ENCODE measurements at places on chromosomes 1 and 21.

GRCh38 chr21:41929248-41929647 is 24.6 kb downstream of the C2CD2 start:
- peak; percentile 13 for DNase-seq

DNA sequence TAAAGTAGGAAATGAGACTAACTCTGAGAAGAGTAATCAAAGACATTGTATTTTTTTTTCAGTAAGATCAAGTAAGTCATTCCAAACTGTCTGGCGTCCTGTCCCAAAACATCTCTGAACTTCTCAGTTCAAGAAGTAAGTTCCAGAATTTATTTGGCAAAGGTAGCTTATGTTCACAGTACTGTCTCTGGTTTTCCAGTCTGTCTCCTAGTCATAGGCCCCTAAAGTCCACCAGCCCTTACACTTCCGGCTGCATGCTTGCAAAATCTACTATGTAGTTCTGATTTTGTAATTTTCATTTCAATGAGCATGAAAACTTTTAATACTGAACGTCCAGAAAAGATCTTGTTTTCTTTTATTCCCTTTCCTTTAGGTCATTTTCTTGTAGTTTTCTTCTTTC is 61.4 kb upstream of the S1PR1 start:
- no peak for DNase-seq

DNA sequence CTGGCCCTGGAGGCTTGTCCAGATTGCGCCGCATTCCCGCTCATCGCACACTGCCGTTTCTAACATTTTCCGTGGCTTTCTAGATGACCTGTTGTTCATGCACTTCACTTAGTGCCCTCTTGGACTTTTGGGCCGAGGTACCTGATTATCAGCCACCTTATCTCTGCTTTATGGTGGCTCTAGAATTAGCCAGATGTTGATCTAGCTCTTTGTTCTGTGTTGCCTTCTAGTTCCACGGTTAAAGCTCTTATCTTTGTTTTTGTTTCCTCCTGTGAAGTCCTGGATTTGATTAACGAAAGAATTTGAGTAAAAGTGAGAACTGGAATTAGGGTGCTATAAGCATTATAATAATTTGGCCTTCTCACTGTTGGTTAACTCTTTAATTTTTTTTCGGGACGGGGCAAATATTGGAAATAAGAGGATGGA is 945 bp downstream of the RNPEP start:
- DNase-seq = no peak

DNA sequence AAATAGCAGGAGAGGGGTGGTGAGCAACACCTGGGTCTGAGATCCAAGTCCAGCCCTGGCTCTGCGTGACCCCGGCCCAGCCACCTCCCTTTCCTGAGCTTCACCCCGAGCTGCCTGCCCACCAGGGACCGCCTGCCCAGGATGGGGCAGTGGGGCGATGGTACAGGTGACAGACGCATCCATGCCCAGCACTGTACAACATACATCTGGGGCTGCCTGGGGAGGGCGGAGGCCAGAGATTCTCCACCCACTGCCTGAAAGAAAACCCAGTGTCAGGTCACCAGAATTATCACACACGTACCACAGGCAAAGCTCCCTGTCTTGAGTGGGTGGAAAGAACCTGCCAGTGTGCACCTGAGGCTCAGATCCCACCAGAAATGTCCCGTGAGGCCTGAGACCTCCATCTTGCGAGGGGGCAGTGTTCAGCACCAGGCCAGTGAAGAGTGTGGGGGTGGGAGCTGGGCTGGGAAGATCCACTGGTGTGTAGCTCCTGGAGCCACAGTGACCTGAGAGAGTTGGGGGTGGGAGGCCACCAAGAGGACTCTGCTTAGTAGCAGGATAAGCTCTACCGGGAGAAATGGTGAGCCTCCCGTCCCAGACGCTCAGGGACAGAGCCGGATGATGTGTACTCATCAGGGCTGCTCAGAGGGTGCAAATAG is 81.5 kb downstream of the DMRTB1 start:
- no peak for DNase-seq

- no peak for DNase-seq
Observed at GRCh38 chr1:234698686-234699085, 88.7 kb upstream of the IRF2BP2 start.

DNA sequence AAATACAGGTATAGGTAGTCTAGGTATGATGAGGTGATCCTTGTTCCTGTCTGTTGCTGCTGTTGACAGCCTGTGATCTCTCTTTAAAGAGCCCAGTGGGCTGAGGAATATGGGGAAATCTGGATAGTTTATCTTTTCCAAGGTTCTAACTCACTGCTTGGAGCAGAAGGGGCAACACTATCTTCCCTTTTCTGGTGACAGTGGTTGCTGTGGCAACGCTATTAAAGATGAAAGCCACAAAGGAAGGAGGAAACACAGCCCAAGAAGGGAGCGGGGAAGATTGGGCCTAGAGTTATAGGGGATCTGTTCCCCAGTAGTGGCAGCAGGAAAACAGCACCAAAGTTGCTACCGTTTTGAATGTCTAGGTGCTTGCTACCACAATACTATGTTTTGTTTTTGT is 8.8 kb downstream of the PCP4L1 start:
- no peak for DNase-seq

- DNase-seq = peak; percentile 91
Observed at GRCh38 chr21:44949779-44950198, 10.0 kb downstream of the SLX9 start.

- no peak for DNase-seq
Observed at GRCh38 chr1:181493166-181493565, 9.8 kb downstream of the CACNA1E start.

GRCh38 chr1:73659136-73659535 is 538.8 kb downstream of the LRRIQ3 start:
- DNase-seq = no peak
